ENCODE measurements at places on chromosomes 13 and 19.

GRCh38 chr13:33050161-33050560 lies 33.9 kb downstream of the KL start:
- peak; percentile 2 for DNase-seq

DNA sequence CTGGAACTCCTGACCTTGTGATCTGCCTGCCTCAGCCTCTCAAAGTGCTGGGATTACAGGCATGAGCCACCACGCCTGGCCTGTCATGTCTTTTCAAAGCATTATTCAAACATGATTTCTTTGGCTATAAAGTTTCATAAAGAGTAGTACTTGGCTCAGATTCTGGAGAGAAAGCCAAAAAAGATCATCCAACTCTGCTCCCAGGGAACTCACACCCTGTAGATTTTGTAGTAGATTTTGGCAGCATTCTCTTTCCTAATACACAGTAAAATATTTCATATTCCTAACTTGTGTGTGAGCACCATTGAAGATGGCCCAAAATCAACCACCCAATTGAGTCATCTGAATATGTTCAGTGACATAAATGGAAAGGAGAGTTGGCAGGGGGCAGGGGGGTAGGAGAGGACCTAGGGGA lies 48.4 kb downstream of the CAB39L start:
- peak; percentile 46 for DNase-seq

GRCh38 chr19:17841810-17842662 lies 5.7 kb downstream of the JAK3 start:
- DNase-seq = peak; percentile 87

DNA sequence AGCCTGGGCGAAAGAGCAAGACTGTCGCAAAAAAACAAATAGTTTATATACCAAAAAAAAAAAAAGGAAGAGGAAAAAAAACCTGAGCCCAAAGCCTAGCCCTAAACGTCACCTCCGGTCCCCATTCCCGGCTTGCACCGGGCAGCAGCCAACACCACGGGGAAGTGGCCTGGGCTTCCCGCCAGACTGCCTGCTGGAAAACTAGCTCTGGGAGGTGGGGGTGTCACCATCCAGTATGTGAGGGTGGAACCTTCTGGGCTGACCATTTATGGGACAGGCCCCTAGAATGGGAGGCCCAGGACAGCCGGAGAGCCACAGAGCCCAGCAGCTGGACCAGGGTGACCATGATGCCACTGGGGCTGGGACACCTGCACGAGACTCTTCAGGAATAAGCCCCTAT lies 37.3 kb downstream of the IL12RB1 start:
- DNase-seq = peak; percentile 14
